CD4-positive, alpha-beta T cell treated with Interferon alpha-2 for 1 hour (primary cell): ENCODE measurements at places on chromosomes 6 and 20.

GRCh38 chr6:2798586-2799134 is 33.5 kb downstream of the WRNIP1 start:
- no peak for DNase-seq

DNA sequence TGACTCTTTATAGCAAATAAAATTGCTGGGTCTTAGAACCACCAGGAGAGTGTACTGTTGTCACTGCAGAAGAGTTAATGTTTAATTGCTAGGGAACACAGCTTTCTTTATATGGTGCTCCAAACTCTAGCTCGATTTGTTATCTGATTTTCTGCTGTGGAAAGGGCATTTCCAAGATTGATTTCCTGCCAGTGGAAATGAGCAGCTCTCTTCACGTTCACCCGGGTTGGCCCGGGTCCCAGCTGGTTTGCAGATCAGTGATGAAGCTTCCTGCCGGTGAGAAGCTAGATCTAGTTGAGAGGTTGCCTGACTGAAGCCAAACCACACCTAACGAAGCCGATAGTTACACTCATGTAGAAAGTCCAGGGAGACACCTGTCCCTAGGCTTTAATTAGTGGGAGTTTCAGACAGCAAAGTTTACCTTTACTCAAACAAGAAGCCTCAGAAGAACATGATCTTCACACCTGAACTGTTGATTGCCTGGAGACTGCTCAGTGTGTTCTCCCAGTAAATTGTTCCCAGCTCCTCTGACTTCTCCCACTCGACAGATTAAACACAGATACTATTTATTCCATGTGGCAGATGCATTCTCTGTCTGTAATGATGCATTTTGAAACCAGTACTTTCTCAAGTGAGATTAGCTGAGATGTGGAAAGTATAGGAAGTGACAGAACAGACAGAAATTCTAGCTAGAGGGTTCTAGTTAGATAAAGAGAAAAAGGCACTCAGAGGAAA is 27.8 kb downstream of the PAQR8 start:
- peak; percentile 72 for DNase-seq

GRCh38 chr6:136790411-136791295 is 1.6 kb downstream of the MAP3K5 start:
- DNase-seq = no peak

- no peak for DNase-seq
Observed at GRCh38 chr6:111838749-111839484, 34.3 kb downstream of the FYN start.

DNA sequence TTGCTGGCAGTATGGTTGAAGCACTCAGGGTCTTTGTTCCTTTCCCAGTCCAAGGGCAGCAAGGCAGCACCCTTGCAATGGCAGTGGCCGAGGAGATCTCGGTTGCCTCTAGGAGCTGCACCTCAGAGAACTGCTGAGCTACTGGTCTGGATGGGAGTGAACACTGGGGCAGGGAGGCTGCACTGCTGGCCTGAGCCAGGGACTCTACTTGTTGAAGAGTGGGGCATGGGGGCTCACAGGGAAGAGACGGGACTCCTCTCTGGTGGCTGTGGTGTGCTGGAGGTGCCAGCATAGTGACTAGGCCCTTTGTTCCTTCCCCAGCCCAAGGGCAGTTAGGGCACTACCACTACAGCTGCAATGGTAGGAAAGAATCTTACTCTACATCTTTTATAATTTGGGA is 203.0 kb downstream of the ZDHHC14 start:
- DNase-seq = no peak
